NCI-H510A treated with DMSO at 0.1 percent for 48 hours (cell line): ENCODE measurements at places on chromosomes 6 and 20.

DNA sequence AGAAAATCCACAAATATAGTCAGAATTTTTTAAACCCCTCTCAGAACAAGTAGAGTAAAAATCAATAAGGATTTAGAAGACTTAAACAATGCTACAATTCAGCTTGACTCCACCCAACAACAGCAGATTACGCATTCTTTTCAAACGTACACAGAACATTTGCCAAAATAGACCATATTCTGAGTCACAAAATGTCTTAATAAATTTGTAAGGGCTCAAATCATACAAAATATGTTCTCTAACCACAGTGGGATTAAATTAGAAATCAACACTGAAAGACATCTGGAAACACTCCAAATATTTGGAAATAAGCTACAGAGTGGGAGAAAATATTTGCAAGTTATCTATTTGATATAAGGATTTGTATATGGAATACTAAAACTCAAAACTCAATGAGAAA is 164.2 kb upstream of the AKAP12 start:
- DNase-seq: no peak

DNA sequence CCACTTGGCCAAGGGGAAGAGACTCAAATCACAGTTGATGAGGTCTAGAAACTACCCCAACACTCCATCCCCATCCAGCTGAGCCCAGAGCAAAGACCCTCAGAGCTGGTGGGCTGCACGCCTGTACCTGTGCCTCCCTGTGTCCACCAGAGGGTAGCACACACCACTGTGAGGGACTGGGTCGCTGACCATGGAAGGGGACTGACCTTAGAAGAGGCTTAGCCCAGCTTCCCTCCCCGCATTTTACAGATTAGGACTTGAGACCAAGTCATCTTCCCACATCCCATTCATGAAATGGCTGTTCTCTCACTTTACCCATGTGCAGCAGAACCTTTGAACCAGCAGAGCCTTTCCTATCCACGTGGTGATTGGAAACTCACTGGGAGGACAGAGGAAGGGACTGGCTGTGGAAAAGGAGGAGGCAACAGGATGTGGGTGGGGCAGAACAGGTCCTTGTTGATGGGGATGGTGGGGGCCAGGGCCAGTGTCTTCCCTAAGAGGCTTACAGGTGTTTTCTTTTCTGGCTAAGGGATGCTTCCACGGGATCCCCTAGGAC is 44.3 kb downstream of the CPXM1 start:
- no peak for DNase-seq

GRCh38 chr6:11006061-11006460 is 38.0 kb downstream of the ELOVL2 start:
- DNase-seq: no peak

- no peak for DNase-seq
Observed at GRCh38 chr6:52893803-52894202, 15.7 kb downstream of the GSTA3 start.

DNA sequence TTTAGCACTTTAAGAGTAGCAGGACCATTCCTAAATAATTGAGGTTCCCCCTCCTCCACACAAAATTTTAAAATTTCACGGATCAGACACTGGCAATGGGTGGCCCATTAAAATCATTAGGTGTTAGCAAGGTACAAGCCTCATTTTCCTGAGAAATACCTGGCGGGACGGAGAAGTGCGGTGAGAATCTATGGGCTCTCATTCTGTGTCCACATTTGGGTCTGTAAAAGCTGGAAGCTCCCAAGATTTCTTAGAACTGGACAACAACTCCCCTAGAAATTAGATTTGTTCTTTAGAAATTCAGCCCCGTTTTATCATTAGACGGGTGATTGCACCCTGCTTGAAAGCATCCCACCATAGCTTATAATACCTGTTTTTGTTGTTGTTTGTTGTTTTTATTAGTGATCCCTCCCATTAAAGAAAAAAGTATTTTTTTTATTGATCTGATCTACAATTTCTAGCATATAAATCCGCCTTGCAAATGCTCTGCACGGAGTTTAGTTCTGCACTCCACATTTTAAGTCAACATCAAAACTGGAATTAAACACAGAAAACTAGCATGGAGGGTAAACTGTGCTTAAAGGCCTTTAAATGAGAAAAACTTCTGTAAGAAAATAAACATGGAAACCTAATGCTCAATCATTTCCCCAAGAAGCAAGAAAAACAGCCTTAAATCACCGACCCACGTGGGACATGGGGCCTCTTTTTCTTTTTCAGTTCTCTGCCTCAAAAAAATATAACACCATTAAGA is 5.7 kb downstream of the SIM1 start:
- DNase-seq: no peak

GRCh38 chr6:134282816-134283215 is 35.1 kb downstream of the SGK1 start:
- DNase-seq: no peak

DNA sequence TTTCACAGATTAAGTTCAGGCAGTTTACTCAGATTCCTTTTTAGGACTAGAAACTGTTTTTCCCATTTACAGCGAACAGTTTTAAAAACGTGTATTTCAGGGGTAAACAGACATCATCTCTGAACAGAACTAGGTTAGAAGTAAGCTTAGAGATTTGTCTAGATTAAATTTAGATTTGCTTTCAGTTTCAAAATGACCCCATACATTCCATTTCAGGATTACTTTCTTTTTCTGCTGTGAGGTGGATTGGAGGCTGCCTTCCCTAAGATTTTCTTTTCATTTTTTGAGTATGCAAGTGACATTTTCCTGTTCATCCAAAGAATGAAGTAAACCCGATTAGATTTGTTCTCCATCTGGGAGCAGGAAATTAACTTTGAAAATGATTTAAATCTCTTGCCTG is 747.2 kb downstream of the KHDRBS2 start:
- no peak for DNase-seq

DNA sequence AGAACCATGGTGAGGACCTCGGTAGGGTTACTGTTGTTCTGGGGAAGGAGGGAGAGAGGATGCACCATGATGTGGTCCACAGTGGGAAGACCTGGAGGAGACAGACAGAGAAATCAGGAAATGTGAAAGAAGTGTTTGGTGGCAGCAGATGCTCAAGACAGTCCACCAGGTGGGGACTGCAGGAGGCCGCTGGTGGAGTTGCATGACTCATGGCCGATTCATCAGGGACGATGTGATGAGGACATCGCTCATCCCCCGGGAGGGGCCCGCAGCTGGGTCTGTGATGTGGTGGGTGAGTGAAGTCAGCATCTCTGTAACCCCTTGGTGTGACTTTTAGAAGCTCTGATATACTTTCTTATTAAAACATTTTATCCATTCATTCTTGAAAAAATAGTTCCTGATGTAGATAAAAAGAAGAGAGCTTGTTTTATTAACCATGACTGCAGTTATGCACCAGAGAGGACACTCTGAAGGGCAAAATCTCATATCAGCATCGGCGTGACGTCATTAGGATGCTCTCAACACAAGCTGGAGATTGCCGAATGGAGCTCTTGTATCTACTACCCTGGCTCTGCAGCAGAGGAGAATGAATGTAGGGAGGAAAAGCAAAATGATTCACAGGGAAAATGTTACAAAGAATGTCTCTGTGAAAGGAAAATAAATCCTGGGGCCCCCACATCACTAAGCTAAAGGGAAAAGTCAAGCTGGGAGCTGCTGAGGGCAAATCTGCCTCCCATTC is 71.2 kb downstream of the RAMACL start:
- no peak for DNase-seq

DNA sequence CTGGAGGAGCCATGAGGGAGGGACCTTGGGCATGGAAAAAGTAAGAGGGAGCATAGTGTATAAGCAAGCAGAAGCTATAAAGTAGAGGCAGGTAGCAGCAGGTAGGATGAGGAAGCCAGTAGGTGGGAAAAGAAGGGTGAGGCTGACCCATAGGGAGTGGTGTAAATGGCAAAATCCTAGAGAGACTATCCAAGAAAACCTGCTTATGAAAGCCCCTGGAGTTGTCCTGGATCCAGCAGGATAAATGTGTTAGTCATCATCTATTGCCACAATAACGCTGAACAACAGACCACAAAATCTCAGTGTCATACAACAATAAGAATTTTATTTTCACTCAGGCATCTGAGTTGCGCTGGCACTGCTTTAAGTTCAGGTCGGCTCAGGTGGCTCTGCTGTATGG is 30.2 kb downstream of the CHD6 start:
- DNase-seq: no peak
